NCI-H2171 treated with DMSO at 0.1 percent for 48 hours (cell line): ENCODE measurements at places on chromosomes 3 and 15.
A peak's percentile ranks its signal among the peaks of the same experiment; 100 is the strongest.

- DNase-seq: no peak
Measured at GRCh38 chr15:101191242-101191641, 60.6 kb downstream of the CHSY1 start.

DNA sequence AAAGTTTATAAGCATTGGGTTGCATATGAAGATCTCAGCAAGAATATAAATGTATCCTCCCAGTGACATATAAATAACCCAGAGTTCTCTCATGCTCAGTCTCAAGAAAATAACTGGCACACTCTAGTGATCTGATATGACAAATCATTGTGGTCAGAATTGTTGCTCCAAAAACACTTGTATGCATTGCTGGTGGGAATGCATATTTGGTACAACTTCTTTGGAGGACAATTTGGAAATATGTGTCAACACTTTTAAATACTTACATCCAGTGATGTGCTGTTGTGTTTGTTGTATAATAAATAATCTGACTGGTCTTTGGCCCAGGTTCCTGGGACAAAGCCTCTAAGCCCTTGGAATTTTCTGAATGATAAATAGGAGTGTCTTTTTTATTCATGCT, 66.7 kb upstream of the STT3B start:
- no peak for DNase-seq

- DNase-seq: no peak
Measured at GRCh38 chr15:89003865-89004725, 84.2 kb upstream of the ABHD2 start.

DNA sequence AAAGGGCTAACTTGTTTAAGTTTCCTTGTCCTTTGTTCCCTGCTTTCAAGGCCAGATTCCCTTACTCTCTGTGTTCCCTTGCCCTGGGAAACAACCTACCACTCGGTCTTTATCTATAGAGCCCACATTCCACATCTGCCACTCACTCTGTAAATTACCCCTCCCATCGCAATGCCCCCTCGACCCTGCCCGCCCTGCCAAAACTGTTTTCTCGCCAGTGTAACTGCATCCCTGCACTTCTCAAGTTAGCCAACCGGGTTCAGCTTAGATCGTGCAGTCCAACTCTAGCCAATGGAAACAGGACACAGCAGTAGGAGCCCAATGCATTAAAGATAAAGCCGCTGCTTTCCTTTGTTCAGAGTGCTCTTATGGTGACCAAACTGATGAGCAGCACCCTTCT, 263.6 kb downstream of the TBL1XR1 start:
- no peak for DNase-seq

- DNase-seq: no peak
Measured at GRCh38 chr3:89395456-89395855, 288.0 kb downstream of the EPHA3 start.

GRCh38 chr15:26525096-26525495, 247.8 kb downstream of the GABRB3 start:
- DNase-seq: no peak

DNA sequence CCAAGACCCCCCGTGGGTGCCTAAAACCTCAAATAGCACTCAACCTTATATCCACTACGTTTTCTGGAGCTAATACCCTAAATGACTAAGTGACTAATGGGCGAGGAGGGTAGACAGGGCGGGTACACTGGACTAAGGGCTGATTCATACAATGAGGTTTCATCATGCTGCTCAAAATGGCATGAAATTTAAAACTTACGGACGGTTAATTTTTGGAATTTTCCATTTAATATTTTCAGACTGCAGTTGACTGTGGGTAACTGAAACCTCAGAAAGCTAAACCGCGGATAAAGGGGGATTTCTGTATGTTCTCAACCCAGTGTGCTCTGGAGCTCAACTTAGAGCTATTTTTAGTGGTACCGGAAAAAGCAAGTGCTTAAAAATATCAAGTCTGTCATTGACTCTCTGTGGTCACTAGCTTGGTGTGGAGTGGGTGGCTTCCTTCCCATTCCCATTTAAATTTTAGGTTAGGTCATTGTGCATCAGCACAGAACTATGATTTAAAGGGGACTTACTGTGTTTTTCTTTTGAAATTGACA, 72.9 kb downstream of the LRRC28 start:
- DNase-seq: no peak

DNA sequence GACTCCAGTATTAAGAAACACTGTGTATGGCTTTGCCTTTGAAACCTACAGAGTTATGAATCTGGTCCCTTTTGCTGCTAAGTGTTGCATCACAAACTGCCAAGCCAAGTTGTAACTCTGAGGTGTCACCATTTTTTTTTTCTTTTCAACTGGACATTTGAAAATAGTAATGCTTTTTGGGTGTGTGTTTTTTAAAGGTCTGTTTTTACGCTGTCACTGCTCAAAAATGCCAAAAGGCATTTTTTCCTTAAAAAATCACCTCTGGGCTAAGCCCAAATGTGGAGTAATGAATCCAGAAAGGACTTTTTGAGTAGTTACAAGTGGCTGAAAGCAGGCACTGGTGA, 9.5 kb downstream of the SMAD3 start:
- no peak for DNase-seq

DNA sequence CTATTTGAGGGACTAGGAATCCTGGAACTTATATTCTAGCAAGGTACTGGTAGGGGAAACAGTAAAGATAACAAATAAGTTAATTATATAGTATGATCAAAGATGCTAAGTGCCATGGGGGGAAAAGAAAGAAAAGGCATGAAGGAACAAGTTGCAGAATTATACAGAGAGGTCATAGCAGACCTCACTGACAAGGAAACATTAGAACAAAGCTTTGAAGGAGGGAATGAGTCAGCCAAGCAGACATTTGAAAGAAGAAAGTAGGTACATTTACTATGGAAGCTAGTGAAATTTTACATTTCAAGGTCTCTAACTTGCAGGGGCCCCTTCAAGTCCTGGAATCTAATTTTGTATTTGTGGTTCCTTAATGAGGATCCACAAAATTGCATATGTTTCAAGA, 57.2 kb upstream of the TIPARP start:
- no peak for DNase-seq

DNA sequence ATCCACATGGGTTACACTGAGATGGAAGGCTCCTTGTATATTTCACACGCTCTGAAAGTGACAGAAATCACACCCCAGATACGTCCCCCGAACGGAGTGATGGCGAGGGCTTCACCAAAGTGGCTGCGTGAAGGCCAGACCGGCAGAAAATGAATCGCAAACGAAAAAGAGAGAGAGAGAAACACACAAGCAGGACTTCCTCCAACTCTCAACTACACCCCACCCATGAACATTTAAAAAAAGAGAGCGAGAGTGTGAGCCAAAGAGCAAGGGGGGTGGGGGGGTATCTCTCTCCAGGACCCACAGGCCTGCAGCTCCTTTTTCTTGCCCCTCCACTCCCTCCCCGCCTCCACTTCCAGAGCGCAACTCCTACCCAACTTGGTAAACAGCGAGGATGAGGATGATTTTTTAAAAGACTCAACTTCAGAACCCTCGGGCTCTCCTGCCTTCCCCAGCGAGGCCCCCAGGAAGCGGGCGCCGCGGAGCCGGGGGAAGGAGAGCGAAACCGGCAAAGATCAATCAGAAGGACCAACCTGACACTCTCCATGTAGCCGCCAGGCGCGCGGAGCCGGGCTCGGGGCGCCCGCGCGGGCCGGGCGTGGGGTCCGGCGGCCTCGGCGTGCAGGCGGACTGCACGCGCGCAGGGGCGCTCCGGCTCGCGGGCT, 519.1 kb downstream of the FOXP1 start:
- peak; percentile 46 for DNase-seq

DNA sequence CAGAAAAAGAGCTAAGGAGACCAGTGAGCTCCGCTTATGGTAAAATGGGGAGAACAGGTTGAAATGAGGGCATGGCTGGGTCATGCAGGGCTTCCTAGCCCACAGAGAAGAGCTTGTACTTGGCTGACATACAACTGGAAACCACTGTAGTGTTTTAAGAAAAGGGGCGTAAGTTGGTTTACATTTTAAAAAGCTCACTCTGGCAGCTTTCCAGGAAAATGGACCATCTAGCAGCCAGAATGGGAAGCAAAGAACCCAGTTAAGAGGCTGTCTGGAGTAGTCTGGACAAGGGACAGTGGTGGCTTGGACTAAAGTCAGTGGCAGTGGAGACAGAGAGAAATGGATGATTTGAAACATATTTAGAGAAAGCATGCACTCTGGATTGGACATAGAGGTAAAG, 1.9 kb downstream of the MORC1 start:
- DNase-seq: no peak

- peak; percentile 11 for DNase-seq
Measured at GRCh38 chr3:78978037-78978436, 789.8 kb downstream of the ROBO1 start.

DNA sequence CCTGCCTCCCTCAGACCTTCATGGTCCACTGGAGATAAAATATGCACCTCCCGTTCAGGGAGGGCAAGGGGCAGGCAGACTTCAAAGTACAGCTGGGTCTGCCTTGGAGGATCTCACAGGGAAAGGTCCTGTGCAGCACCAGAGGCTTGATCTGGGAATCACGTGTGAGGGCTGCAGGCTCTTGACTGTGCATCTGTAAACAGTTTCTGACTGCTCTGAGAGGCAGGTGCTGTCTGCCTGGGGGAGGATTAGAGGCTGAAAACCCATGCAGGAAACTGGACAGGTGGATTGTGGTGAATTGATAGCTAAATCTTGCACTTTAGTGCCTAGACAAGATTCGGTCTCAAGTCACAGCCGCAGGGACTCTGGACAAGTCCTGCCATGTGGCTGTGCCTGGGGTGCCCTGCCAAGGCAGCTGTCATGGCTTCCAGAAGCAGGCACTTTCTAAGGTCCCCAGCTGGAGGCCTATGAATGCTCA, 239.3 kb downstream of the EPHB1 start:
- peak; percentile 57 for DNase-seq

DNA sequence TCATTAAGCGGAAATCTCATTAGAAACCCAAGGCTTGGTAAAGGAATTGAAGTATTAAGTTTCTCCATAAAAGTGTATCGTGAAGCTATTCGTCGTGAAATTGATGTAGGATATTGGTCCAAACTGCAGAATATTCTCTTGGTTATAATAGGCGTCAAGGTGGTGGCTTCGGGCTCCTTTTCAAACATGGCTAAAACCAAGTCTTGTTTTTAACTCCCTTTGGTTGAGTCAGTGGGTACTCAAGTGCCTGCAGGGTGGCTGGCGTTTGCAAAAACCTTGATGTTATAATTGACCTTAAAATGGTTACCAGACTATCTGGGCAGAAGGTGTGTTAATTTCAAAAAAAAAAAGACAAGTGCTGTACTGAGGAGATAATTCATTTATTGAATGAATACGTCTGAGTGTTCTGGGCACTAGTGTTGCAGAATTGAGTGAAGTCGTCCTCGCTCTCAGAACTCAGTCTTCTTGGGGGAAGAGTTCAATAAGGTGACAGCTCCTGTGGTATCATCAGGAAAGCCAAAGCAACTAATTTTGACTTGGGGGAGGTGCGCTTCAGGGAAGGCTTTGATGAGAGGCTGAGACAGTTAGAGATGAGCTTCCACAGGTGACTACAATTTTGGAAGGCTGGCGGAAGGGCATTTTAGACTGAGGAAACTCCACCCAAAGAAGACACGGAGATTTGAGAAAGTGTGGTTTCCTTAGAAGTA, 1.5 kb downstream of the UBE2Q2 start:
- no peak for DNase-seq

- no peak for DNase-seq
Measured at GRCh38 chr15:60093273-60094067, 89.4 kb downstream of the FOXB1 start.

DNA sequence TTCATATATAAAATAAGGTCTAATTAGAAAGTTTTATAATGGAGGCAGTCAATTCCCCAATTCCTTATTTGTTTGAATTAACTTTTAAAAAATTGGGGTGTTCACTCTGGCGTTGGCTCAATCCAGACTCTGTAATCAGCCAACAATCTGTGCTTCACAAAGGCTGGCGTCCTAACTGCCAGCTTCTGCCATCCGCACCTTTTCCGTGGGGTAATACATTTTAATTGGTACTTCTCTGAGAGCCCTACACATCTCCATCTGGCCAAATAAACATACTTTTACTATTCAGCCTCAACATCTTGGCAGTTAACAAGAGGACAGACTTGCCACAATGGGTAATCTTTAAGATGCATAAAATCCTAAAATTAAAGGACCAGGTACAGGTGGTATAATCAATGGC, 125.2 kb upstream of the CCNL1 start:
- peak; percentile 57 for DNase-seq

GRCh38 chr15:66505430-66505811, 295 bp downstream of the ZWILCH start:
- DNase-seq: peak; percentile 63

DNA sequence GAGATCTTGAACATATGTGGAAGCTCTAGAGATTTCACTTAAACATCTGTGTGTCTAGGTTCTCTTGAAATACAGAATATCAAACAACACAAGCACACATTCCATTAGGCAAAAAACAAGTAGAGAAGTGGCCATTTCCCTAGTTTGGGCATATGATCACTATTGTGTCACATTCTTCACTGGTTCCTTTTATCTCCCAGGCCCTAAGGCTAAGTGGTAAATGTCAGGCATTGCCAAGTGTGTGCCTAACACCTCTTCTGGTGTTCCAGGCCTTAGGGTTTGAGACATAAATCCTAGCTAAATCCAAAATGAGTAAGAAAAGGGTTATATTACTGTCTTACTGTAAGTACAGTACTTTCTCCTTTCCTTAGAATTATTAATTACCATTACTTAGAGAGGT, 880.1 kb downstream of the PDCD6IP start:
- no peak for DNase-seq

- DNase-seq: no peak
Measured at GRCh38 chr15:88932875-88933330, 19.7 kb upstream of the MFGE8 start.

GRCh38 chr3:52431459-52432223, 13.3 kb downstream of the SEMA3G start:
- no peak for DNase-seq

- DNase-seq: peak; percentile 45
Measured at GRCh38 chr3:155352900-155353490, 59.5 kb upstream of the STRIT1 start.

- DNase-seq: no peak
Measured at GRCh38 chr3:150372722-150373121, 35.4 kb upstream of the TSC22D2 start.

GRCh38 chr15:48757661-48758060, 53.2 kb downstream of the CEP152 start:
- DNase-seq: no peak
